ENCODE measurements at places on chromosomes 5 and 9.

DNA sequence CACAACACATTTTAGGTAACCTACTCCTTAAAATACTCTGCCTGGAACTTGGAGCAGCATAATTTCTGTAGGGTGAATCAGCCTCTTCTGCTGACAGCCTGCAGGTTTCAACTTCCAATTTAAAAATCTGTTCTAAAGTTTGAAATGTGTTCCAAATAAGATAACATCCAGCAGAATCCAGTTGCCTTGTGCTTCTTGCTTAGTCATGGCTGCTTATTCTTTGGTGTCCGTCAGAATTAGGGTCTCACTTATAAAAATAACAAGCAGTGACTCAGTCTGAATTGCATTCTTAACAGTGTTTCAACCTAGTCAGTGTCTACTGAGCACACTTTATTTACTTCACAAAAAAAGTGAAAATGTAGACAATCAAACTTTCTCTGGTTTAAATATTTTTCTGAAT is 3.7 kb downstream of the CDH6 start:
- DNase-seq, result peak; percentile 78

GRCh38 chr5:32523625-32524024 is 61.7 kb upstream of the SUB1 start:
- DNase-seq, result no peak

- DNase-seq, result peak; percentile 56
Observed at GRCh38 chr9:98168941-98169488, 23.4 kb downstream of the CORO2A start.

- DNase-seq, result no peak
Observed at GRCh38 chr5:39461007-39461682, 36.4 kb upstream of the DAB2 start.

DNA sequence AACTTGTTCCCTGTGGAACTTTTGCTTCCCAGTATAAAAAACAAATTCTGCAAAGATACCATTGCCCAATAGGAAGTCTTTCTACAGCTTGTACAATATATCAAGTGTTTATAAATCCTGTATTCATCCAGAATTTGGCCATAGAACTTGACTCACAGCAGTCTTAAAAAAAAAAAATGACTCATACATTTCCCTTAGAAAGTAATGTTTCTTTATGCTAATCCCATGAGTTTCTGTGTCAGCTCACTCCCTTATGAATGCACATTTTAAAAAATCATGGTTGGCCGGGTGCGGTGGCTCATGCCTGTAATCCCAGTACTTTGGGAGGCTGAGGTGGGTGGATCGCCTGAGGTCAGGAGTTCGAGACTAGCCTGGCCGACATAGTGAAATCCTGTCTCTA is 89.3 kb upstream of the DMRT1 start:
- peak; percentile 92 for DNase-seq

GRCh38 chr9:109110329-109111021 is 9.3 kb downstream of the TMEM245 start:
- DNase-seq, result peak; percentile 76

GRCh38 chr5:158974775-158975174 is 124.9 kb downstream of the EBF1 start:
- no peak for DNase-seq

DNA sequence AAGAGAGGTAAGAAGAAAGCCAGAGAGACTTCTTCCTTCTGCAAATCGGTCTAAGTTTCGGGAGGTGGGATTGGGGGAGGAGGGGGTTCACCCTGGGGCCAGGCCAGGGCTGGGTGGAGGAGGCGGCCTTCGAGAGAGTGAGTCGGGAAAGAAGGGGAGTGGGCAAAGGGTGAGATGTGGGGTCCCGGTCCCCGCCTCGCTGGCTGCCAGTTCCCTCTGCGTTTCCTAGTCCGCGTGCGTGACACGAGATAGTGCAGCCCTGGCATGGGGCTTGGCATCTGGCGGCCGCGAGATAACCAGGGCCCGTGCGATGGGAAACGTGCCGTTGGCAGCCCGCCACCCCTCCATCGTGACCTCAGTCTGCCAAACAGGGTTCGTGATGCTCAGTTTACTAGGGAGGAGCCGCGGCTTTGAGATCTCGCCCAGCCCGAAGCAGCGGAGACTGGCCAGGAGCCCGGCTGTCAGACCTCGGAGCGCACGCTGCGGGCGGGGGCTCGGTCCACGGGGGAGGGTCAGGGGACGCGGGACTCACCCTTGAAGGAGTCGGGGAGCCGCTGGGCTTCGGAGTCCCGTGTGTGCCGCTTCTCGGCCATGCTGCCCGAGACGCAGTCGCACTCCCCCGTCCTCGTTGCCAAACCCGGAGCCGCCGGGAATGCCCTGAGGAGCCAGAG is at the start of gene STOM:
STOM (minus strand) TSS at position 656 of the 671 bp plus-strand sequence; CDS start at position 593, 63 bp downstream.
- peak; percentile 80 for DNase-seq

DNA sequence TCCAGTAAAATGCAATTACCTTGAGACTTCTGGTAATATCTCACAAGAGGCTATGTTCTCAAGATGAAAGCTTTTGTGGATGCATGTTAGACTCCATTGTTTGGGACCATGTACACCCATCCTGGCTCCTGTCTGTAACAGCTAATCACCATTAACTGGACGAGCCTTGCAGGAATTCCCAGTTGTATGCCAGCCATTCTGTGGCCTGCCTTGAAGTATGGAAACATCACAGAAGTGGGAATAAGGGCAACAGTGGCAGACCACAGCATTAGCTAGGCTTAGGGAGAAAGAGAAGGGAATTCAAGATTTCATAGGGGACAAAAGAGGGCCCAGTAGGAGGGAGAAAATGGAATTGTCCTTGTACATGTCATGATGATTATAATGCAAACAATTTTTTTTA is 79.0 kb downstream of the RORB start:
- DNase-seq, result no peak

DNA sequence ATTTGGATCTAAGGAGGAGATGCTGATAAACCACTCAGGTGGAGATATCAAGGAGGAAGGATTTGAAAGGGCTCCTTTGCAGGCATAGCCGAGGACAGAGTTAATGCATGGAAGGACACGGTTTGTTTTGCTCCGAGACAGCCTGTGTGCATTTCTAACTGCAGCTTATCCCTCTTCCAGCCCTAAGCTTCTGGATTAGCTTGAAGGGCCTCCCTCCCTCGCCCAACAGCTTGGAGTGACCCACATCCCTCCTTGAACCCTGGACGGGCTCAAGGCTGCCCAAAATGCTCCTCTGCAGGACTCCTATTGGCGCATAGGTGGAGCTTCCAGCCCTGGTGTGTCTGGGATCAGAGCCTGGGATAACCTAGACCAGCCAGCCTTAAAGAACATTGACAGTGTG is 66.7 kb downstream of the PPARGC1B start:
- DNase-seq, result no peak

- no peak for DNase-seq
Observed at GRCh38 chr9:112049811-112050516, 125.1 kb downstream of the SUSD1 start.

DNA sequence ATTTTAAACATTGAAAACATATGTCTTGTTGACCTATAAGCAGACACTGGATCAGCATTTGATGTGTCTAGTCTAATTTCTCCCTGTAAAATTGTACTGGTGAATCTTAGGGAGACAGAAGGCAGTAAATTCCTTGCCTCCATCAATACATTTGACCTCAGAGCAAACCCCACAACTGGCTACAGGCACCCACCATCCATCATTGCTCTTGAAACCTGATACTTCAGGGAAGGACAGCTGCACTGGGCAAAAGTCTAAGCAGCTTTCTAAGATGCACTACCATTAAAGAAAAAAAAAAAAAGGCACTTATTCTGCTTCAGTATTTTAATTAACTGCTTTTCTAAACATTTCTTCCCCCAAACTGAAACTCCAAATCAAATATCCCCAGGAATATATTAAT is 1051.3 kb upstream of the DMAC1 start:
- no peak for DNase-seq

GRCh38 chr9:16121601-16122286 is 568.9 kb downstream of the CCDC171 start:
- peak; percentile 59 for DNase-seq

- DNase-seq, result no peak
Observed at GRCh38 chr9:97243606-97244005, 63.9 kb upstream of the CCDC180 start.

DNA sequence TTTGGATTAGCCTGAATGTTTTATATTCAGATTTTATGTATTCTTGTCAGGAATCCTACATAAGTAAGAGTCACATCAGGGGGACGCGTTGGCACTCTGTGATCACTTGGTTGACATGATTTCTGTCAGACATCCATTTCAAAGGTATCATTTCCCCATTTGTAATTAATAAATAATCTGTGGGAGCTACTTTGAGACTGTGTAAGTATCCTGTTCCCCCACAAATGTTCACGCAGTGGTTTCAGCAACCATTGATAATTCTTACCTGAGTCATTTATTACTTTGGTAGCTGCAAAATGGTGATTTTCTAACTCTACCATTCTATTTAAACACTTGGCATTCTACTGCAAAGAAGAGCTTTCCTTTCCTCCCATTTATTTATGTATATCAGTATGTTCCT is 56.9 kb upstream of the TBC1D2 start:
- DNase-seq, result no peak

DNA sequence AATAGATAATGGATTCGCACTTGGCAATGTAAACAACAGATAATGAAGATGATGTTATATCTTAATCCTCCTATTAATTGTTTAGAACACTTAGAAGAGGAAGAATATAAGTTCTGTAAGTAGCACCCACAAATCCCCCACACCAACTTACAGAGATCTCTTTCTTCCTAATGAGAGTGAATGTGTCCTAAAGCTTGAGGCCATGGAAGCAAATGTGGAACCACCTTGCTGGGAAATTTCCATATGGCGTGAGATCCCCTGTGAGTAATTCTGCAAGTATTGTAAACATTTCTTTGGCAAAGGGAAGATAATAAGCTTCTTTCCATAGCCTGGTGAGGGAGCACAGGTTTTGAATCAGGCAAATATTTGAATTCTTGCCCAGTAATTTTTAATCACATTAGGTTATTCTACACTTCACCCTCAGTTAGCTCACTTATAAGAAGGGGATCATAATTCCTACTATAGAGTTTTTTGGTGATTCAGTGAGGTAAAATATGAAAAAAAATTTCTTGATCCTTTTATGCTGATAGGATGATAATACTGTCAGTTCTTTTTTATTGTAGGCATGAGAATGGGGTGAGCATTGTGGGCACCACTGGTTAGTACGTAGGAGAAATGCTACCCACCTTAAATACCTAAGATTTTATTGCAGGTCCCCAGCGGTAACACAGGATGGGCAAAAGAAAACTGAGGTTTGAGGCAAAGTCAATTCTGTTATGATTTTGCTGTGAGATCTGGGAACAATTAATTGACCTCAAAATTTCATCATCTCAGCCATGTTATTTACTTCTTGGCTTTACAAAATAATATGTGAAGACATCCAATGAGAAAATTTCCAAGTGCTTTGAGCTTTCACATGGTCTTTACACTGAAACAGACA is 574.8 kb downstream of the PSAT1 start:
- DNase-seq, result peak; percentile 83

GRCh38 chr5:96537386-96537785 is 104.3 kb upstream of the PCSK1 start:
- DNase-seq, result peak; percentile 90

DNA sequence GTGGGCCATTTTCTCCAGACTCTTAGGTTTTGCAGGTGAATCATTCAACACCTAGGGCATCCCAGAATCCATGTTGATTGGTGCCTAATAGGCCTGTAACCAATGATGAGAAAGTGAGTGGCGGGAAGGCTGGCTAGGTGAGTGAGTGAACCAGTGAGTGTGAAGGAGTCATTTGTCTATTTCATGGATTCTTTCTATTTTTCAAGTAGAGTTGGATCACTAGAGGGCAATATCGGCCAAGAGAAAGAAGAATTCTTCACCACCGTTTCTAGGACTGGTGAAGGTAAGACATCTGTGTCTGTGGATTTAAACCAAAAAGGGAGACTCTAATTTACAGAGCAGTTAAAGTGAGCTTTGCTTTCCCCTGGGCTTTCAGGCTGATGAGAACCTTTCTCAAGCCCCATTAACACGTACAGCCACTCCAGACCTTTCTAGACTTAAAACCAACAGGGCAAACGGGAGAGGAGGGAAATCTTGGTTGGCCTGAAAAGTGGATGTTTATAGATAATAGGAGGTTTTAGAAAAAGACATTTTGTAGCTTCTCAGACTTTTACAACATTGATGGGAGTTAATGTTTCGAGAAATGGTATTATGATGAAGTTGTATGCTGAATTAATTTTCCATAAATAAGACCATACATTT is 114.3 kb upstream of the IL12B start:
- peak; percentile 84 for DNase-seq

- no peak for DNase-seq
Observed at GRCh38 chr5:139647506-139648204, 494 bp upstream of the CXXC5 start.

DNA sequence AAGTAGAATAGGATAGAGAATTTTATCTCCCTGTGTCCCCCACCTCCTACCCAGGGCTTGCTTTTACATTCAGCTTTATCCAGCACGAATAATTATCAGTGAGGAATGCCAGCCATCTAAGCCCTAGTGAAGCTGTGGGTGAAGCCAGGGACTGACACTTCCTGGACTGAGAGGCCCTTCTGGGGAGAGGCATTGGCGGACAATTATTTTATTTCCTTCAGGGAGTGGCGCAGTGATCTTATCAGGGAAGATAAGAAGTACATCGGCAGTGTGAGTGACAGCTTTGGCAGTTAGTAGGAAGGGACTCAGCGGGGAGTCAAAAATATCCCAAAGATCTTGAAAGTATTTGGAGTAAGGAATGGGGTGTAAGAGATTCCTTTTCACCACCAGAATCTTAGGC is 34.9 kb upstream of the RPS23 start:
- peak; percentile 20 for DNase-seq

DNA sequence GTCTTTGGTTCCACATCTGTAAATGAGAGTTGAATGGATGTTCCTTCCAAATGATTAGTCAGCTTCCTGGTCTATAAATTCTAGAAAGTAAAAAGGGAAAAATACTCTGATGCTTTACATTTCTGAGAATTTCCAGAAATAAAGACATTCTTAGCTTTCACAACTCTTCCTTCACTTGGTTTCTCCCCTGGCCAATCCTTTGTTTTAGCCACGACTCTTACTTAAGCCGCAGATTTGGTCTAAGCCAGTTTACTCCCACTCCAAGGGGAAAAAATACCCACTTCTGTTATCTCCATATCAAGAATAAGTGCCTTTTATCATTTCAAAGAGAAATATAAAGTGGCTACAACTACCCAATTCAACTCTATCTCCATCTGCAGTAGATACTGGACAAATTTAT is 29.7 kb downstream of the PWWP2A start:
- no peak for DNase-seq

DNA sequence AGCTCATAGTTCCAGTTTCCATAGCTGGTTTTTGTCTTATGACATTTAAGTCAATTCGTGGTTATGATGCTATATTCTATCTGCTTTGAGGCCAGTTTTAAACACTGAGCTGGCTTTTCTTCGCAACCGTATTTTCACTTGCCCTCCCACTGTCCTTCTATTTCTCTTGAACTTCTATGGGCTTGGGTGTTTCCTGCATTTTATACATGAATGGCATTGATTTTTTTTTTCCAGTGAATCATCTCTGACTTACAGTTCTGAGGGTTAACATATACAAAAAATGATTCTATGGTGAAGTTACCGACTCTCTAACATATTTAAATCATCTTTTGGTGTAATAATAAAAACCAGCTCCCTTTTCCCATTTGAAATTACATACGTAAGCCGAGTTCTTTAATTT is 88.2 kb downstream of the SREK1 start:
- no peak for DNase-seq
